ENCODE measurements at places on chromosomes 7 and 10.

DNA sequence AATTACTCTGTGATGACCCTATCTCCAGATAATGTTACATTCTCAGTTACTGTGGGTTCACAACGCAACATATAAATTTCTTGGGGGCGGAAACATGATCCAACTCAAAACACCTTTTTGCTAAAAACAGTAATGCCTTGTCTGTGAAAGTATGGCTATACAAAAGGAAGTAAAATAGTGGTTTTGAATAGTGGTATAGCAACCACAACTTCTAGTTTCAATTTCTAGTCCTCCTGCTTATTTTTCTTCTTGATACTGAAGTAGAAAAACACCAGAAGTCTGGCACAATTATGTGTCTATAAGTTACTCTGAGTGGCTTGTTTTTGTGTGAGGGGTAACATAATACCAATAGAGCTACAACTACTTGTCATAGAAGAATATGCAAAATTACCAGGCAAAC, 21.5 kb upstream of the ZNF800 start:
- DNase-seq, result no peak

- DNase-seq, result no peak
These were observed 68.7 kb downstream of the LRRC17 start for GRCh38 chr7:102981451-102981850.

DNA sequence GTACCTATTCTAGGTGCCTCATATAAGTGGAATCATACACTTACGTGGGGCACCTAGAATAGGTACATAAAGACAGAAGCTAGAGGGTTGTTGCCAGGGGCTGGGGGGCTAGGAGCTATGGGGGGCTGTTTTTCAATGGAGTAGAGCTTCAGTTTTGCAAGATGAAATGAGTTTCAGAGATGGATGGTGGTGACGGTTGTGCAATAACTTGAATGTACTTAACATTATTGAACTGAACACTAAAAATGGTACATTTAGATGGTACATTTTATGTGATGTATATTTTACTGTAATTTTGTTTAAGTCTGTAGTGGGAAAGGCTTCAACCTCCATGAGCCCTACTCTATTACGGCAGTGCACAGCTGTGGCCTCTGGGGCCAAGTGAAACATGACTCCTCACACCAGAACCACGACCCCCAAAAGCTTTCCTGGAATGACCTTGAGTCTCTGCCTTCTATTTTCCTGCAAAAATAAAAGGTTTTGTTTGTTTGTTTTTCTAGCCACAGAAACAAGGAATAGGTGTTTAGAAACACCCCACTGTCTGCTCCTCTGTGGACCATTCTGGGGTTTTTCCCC, 147.3 kb upstream of the PLXNA4 start:
- DNase-seq, result no peak

GRCh38 chr10:119500123-119500795, 42.3 kb downstream of the RGS10 start:
- DNase-seq, result no peak

DNA sequence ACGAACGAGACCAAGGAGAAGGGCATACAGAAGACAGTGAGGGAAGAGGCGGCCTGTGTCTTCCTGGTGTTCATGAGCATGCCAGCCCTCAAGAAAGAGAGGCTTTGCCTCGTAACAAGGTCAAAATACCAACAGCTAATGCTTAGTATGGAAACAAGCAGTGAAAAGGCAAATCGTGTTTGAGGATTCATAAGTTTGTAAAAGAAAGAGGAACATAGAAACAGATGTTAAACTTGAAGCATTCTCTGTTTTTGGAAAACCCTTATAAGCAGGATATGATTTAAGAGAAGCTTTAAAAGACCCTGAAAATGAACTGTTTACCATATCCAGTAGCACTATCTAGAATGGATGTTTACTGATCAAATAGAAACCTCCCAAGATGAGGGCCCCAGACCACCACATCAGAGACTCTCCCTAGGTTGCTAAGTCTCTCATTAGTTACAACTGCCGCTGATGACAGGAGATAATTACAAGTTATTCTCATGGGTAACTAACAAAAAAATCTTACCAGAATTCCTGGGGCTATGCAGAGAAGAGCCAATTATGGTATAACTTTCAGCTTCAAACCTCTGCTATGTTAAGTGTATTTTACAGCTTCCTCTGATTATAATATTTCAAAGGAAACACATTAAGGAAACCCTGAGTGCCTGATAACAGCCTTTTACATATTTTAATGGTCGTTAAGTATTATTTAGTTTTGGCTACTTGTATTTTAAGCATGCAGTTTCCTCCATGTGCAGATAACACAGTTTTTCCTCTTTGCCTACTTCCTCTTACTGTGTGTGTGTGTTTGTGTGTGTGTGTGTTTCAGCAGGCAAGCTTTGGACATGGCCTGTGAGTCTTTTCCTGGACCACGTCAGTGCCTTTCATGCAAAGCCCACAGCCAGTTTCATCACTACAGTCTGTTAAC, 17.9 kb downstream of the JCAD start:
- DNase-seq, result no peak

DNA sequence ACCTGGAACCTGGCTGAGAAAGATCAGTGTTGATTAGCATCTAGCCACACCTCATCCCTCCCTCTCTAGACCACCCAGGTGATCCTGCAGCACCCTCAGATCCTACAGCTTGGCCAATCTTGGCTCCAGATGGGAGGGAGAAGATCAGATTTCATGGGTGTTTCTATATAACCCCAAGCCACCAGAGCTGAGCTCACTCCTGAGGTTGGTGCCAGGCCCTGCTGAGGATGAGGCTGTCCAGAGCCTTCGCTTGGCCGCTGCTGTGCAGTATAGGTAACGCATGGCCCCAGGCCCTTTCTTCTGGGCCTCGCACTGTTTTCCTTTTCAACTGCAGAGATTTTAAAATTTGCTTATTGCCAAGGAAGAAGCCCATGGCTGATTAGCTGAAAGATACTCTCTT, 27.0 kb downstream of the C10orf120 start:
- DNase-seq, result no peak

DNA sequence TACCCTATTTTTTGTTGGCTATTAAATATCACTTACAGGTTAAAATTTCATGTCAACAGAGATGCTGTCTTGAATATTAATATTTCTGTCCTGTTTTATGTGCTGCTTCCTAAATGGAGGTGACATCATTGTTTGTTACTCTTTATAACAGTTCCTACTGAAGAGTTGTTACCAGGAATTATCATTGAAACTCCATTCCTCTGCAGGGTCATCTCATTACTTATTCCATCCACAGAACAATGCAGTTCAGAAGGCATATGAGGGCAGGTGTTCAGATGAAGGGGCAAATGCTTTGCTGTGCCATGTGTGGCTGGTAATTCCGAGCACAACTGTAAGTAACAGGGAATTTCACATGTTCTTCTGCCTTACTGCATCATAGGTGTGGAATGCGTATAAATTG, 113.4 kb downstream of the ANK3 start:
- no peak for DNase-seq
